ENCODE measurements at places on chromosomes 5 and 9.

DNA sequence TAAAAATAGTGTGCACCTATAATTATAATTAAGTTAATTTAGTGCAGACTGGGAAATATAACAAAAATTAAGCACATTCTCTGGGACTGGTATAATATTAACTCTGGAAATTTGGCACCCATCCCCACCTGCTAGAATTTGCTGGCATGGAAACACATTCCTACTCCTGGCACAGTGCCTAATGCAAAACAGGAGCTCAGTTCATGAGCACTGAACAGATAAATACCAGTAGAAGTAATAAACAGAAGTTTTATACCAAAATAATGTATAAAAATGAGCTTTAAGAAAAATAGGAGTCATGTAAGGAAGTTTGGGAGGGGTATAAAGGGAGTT lies 23.7 kb upstream of the NPR3 start:
- no peak for DNase-seq

DNA sequence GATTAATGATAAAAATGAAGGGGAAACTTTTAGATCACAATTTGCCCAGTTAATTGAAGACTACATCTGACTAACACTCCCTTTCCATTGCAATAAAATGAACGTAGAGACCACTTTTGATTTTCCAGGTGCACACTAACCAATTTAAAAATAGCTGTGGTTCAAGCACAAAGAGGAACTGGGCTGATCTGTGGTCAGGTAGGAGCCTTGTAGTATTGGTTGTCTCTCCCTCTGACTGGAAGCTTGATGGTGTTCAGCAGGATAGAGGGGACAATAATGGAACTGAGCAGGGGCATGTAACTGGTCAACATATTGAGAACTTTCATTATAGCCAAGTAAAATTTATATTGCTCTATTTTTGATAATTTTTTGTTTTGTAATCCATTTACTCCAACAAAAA lies 886.8 kb upstream of the SEMA6A start:
- no peak for DNase-seq

GRCh38 chr9:114824110-114824509 lies 18.3 kb upstream of the TNFSF15 start:
- DNase-seq: no peak

- DNase-seq: no peak
Observed at GRCh38 chr9:115883467-115884329, 269.9 kb upstream of the PAPPA start.

Measured in cortex of kidney (tissue), 1 donor.